Calu3 (cell line): ENCODE measurements at places on chromosomes 3 and 15.

DNA sequence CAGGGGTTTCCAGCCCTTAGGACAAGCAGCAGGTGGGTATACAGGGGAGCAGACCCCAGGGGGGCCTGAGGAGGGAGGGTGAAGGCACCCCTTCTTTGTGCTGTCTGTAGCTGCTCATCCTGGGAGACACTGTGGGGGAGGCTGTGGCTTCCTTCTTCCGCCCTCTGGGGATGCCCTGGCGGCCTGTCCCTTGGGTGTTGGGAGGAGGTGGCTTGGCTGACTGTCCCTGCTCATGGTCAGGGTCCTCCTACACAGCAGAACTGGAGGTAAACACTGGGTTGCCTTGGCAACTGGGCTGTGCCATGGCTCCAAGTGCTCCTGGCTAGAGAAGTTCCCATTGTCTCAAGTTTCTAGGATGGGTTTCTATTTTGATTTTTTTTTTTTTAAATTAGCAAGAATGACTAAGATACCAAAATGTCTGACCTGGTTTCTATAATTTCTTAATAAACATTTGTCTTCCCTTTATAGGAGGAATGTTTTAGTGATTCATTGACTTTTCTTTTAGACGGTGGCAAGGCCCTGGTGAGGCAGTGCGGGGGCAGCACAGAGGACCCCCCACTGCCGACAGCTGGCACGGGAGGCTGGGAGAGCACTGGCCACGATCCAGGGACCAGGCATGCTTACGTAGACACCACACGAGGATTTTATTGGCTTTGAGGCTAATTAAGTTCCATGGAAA is 12.4 kb downstream of the KLF13 start:
- DNase-seq: no peak

DNA sequence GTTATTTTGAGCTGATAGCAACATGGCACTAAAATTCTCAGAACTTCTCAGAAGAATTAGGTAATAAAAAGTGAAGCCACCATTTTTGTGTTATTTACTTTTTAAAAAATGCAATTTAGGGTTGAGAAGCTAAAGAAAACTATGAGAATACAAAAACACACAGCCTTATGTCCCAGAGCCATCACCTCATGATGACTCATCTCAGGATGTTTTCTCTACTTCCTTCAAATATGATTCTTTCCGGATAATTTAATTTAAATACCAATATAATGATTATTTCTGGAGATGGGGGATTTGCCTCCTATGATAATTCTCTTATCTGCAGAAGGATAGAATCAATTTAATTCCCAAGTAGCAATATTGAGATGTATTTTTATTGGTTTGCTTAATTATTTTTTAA is 105.6 kb upstream of the BFSP2 start:
- DNase-seq: no peak

DNA sequence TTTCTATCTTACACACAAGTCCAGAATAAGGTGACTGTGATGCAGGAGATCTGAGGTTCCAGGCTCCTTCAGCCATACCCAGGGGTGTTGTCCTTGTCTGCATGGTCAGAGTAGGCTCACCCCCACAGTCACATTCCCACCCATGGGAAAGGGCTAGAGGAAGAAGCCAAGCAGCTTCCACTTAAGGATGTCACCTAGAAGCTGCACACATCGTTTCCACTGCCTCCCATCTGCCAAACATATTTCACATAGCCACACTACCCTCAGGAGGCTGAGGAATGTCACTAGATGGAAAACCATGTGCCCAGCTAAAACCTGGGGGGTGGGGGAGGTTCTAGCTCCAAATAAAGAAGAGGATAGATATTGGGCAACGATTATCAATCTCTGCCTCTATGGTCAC is 58.1 kb downstream of the TMEM39A start:
- DNase-seq: no peak

DNA sequence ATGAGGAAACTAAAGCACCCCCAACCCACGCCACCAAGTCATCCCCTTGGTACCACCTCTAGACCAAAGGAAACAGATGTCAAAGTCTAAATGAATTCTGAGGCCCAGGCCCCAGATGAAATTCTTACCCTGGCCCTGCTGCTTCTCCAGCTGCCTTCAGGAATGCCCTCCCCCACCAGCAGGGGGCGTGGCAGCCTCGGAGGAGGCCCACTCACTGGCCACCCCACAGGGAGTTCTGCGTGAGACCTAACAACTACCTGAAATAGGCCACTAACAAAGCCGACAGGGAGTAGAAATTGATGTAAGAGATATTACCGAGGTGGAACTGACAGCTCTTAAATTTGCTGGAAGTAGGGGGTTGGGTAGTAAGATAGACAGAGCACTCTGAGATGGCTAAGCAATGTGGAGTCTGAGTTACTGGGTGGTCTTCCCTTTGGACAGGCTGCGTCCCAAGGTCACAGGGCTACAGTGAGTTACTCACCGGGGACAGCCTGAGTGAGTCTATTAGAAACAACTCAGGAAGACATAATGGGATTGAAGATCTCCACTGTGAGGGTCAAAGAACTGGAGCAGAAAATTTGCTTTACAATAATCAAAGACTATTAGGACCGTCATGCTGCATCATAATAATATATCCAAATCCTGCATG is 240.7 kb downstream of the SHOX2 start:
- peak; percentile 88 for DNase-seq

GRCh38 chr3:55571913-55572312 is 84.8 kb upstream of the WNT5A start:
- DNase-seq: peak; percentile 6

GRCh38 chr3:78825858-78826215 is 942.0 kb downstream of the ROBO1 start:
- DNase-seq: no peak

DNA sequence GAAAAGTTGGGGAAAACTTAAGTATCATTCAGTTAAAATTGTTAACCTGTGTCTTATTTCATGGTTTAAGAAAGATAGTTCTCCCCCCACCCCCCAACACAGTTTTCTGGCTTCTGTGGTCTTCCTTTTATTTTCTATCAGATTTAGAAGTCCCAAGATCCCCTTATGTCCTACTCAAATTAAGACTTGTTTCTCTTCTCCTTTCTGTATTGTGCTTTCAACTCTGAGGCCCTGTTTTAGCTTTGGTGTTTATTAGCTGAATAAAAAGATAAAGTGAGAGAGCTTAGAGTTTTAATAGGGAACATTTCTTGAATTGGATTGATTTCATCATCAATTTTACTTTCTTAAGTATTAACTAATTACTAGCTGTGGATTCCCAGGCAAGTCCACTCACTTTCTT is 62.6 kb downstream of the AKAP13 start:
- DNase-seq: no peak

DNA sequence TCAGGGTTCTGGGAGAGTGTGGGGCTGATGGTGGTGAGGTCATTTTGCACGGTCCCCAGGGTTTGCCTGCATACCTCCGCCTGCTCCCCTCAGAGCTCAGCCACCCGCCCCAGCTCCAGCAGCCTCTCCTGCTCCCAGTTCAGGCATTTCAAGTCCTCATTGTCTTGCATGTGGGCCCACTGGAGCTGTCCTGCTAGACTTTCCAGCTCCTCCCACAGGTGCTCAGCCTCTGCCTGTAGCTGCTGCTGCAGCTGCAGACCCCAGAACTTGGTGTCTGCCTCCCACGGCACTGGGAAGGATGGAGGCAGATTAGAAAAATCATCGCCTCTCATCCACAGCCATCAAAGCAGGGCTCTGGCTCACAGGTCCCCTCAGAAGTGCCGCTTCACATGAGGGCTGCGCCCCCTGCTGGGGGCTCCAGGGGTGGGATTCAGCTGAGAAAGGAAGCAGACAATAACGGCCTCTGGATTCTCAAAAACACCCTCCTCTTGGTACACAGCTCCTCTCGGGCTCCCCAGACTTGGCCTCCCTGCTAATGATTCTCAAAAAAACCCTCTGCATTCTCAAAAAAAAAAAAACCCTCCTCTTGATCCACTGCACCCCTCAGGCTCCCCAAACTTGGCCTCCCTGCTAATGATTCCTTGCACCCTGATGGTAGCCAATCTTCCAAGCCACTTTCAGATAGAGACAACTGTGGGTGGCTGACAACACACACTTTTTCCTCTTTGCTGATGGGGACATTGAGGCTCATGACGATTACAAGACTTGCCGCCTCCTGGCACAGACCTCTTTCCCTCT is 89.3 kb upstream of the C2CD4B start:
- DNase-seq: peak; percentile 93

- peak; percentile 41 for DNase-seq
These were observed 235.1 kb downstream of the UACA start for GRCh38 chr15:70528270-70528706.

DNA sequence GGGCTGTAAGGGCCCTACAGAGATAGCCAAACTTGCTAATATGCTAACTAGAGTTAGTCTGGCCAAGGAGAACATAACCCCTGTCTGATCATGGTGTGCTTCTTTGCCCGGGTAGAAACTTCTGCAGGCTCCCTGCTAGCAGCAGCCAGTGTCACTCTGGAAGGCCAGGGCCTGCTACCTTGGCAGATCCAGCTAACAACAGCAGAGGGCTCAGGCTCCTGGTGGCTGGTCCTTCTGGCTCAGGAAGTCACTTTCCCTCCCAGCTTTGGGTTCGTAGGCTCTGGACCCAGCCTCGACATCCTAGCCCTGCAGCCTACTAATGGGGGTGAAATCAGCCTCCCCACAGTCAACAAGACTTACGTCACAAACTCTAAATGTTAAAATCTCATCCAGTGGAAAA is 373.7 kb upstream of the RGMA start:
- no peak for DNase-seq
